Fibroblast of gingiva (primary cell): ENCODE measurements at places on chromosomes 3 and 15.

- DNase-seq: no peak
Measured at GRCh38 chr3:157271283-157271882, 111.4 kb upstream of the CCNL1 start.

GRCh38 chr3:192215-192929 lies 4.2 kb upstream of the CHL1 start:
- DNase-seq: no peak

DNA sequence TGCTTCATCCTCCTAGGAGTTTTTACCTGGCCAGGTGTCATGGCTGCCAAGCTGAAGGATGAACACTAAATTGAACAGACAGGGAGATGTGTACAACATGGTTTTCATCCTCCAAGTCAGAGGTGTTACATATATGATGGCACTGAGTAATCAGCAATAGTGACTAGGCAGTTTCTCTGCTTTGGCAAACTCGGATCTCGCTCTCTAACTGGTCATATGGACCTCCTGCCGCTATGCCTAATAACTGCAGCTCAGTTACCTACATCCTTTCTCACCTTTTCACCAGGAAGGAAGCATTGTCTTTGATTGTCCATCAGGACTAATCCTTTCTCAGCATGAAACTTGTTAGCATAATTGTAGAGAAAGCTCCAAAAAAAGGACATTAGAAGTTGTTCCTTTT lies 175.9 kb upstream of the PLSCR5 start:
- DNase-seq: peak; percentile 2

- DNase-seq: peak; percentile 62
Measured at GRCh38 chr3:77835921-77836320, 796.0 kb downstream of the ROBO2 start.

DNA sequence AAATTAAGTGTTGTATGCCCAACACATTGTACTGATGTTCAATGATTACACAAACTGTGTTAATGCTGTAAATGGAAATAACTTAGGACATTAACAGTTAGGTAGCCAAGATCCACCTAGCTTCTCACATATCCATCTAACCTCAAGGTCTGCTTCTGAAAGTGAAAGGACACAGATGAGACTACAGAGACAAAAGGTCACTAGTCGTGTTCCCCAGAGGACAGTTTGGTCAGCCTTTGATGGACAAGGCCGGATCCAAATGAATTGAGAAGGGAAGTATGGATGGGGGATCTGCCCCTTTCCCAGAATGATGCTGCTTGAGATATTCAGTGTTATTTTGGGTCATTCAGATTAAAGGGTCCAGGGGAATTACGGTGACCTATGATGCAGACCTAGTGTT lies 17.2 kb downstream of the ALDH1A2 start:
- DNase-seq: no peak

- no peak for DNase-seq
Measured at GRCh38 chr3:63387568-63387967, 109.5 kb downstream of the SYNPR start.
